Caki2 (cell line): ENCODE measurements at places on chromosomes 3 and 15. TPM values are rescaled to one million over a fixed set of nuclear protein-coding genes. Genes with fewer than 3 reads are reported as not detected.

DNA sequence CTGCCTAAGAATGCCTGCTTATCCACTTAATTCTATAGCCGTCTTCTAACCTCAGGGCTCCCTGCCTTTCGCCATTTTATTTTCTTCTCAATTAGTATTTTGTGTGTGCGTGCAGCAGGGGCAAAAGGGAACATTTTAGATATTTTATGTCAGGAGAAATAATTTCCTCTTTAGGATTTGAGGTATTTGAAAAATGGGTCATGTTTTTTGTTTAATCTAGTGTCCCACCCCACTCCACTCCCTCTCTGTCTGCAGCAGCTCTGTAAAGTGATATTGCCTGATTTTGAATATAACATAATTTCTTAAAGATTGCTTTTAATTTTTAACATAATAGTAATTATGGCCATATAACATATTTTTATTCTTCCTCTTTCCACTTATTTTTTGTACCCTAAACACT lies 593.2 kb upstream of the DPPA4 start:
- DNase-seq = no peak

The KLF13 gene
- 43.1 and 49.7 TPM in 2 replicates for total RNA-seq

DNA sequence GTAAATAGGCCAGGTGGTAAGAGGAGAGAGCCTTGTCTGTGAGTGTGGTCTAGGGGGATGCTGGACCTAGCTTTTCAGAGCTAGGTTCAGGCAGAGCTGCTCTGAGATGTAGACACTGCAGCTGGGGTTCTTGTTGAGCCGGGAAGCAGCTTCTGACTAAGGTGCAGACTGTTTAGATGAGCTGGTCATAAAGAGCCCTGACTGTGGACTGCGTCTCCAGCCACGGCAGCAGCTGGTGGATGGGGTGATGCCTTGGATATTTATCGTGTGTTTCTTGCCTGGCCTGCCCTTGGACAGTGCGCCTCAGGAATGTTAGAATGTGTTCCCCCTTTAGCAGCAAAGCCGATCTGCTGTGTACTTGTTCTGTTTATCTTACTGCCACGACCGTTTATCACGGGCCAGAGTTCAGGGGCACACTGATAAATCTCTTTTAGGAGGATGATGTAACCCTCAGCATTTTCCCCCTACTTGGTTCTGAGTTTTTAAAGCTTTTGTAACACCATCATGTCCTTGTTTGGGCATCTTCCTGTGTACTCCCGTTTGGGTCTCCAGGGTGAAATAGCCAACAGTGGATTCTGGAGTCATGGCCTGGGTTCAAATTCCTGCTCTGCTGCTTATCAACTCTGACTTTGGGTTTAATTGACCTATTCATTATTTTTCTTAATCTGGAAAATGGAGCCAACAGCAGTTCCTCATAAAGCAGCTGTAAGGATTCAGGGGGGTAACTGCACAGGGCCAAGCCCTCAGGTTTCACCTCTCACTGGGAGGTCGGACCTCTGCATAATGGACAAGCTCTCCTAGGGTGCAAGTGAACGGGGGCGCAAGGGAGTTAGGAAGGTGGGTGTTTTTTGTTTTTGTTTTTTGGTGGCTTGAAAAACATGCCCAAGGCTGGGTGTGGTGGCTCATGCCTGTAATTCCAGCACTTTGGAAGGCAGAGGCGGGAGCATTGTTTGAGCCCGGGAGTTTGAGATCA lies 51.4 kb downstream of the FLNB start:
- peak; percentile 46 for DNase-seq

- DNase-seq = no peak
Measured at GRCh38 chr3:126498461-126498860, 19.1 kb downstream of the UROC1 start.

DNA sequence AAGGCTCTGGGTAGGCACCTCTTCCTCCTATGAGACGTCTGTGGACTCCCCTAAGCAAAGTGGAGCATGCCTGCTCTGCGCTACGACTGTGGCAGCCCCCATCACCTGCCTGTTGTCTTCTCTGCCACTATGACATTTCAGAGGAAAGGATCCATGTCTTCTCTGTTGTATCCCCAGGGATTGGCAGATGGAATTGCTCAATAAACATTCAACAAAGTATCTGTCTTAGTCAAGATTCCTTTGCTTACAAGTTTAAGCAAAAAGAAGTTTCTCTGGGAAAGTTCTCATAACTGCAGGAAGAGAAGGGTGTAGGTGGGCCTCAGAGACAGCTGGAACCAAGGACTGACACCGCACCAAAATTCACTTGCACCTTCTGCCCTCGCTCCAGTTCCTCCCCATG lies 34.3 kb downstream of the AMOTL2 start:
- DNase-seq = no peak

DNA sequence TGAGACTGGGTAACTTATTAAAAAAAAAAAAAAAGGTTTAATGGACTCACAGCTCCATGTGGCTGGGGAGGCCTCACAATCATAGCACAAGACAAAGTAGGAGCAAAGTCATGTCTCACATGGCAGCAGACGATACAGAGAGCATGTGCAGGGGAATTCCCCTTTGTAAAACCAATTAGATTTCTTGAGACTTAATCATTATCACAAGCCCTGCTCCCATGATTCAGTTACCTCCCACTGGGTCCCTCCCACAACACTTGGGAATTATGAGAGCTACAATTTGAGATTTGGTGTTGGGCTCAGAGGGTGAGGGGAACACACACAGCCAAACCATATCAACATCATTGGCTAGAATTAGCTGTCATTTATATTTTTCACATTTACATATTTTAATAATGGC lies 221.0 kb downstream of the RSRC1 start:
- peak; percentile 77 for DNase-seq

DNA sequence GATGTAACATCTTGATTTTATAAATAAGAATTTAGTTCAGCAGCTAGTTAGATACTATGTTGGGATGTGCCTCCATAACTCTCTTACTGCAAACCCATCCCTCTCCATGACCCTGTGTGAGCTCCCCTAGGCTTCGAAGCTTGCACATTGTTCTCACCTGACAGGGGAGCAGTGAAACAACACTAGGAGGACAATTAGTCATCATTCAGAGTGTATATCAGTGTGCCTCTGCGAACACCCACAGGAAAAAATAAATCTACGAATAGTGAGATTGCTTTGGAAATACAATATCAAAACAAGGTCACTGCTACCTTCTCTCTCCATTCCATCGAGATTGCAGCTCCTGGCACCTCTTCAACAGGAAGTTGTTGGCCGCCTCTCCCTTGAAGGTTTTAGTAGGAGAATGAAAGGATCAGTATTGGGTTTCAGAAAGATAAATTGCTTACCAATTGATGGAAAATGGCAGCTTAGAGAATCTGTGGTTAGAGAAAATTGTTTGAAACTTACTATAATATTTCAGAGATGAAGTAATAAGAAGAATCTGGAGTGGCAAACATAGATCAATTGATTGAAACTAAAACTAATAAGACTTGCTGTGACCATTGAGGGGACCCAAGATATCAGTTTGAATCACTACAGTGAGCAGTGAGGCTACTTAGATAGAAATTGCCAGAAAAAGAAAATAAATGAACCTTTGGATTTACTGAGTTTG lies 103.2 kb downstream of the CHL1 start:
- no peak for DNase-seq

The DUOX2 gene
- not detected in 2 replicates for total RNA-seq

DNA sequence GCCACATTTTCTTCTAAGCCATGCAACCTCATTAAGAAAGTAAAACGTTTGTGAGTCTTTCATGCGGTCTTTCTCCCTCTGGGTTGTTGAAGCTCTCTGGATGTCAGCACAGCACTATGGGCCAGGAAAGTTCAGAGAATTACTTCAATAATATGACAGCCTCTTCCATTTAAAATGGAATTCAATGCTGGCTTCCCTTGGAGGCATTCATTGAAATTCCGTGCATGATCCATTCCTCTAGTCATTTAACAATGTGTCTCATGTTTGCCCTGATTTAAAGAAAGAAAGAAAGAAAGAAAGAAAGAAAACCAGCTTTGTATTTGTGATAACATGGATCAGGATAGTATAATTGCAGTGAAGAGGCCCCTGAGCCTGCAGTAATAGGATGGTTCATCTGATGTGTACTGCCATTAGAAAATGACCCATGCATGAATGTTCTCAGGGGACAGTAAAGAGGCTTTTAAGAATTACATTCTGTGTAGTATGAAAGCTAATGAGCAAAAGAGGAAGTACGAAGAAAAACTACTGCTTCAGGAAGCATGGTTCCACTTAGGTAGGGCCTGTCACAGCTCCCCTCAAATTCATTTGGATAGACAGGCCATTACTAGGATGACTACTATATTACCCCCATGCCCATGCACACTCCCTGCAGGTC lies 146.0 kb downstream of the ARPP21 start:
- DNase-seq = no peak

The PLS1 gene
- total RNA-seq = 25.0 and 36.6 TPM in 2 replicates
